Iris pigment epithelial cell (primary cell): ENCODE measurements at places on chromosomes 4 and X.

DNA sequence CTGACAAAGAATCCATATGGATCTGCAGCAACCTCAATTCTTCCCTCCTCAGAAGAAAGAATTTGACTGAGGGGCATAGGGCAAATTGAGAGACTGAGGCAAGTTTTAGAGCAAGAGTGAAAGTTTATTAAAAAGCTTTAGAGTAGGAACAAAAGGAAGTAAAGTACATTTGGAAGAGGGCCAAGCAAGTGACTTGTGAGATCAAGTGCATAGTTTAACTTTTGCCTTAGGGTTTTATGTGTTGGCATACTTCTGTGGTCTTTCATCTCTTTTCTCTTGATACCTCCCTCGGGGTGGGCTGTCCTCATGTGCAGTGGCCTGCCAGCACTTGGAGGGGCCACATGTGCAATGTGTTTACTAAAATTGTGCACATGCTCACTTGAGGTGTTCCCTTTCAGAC lies 98.0 kb upstream of the MAGEB16 start:
- DNase-seq, result no peak

DNA sequence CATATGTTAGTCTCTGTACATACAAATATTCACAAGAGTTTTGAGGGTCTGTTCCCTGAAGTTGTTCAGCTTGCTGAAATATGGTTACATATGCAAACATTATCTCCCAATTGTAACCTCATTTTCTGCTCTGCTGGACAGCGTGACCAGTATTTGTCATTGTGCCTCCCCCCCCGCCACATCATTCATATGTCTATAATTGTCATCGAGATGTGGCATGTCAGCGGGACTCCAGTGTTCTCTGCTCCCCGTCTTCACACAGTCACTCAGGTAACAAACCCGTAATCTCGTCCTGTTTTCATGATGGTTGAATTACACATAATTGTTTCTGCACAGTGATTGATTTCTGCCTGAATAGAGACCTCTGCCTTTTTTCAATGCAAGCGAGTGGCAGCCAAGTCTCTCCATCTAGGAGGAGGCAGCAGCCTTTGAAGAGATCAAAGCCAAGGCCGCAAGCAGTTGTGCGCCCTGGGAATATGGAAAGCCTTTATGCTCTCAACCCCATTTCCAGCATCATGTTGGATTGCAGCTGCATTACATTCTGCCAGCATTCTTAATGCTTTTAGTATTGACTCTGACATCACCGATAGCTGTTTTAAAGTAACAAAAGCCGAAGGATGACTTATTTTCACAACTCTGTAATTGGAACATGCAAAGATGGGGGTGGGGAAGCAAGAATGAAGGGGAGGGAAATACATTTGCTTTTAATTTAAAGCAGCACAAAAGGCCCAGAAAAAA lies 27.4 kb downstream of the LEF1 start:
- no peak for DNase-seq

DNA sequence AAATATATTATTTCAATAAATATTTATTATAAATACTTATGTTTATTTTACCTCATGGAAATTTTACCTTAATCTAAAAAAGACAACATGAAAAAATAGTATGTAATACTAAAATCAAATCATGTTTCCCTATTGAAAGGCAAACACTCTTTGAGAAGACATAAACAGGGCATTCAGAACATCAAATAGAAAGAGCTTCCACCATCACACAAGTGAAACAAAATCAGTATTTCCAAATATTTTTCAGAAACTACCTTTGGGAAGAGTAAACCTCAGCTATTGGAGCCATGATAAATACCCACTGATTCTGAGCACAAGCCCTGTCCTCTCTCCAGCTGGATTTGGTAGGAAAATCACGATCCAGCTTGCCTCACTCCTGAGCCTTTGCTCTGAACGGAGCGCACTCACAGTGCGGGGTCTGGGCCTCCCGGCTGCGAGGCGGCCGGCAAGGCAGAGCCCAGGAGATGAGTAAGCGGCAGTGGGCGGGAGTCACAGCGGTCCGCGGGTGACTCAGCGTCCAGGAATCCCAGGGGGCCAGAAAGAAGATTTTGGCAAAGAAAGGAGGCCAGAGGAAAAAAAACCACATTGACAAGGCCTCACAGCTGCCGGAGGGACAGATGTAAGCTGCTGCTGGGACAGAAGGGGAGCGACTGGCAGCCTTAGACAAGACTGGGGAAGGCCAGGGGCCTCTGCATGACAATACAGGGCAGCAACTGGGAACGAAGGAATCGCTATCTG lies 14.7 kb upstream of the ANXA5 start:
- peak; percentile 95 for DNase-seq

GRCh38 chr4:112348488-112349158 lies 51.5 kb downstream of the ALPK1 start:
- DNase-seq, result peak; percentile 68

GRCh38 chrX:121356850-121357171 lies 309.4 kb downstream of the GLUD2 start:
- no peak for DNase-seq

DNA sequence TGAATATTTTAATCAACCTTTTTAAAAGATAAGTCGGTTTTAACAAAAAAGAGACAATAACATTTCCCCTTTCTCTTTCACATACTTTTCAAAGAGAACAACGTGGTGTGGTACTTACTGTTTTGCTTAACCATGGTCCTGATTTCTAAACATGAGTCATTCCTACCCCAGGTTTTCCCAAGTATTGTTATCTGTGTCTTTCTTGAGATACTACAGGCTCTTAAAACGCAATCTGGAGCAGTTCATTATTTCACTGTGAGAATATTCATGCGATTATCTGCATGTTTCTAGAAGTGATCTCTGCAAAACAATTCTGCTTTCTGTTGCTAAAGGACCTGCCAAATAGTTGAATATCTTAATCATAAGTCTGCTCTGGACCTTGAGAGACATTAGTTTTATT lies 127.3 kb downstream of the TENM3 start:
- DNase-seq, result peak; percentile 40

GRCh38 chr4:73613130-73613529 lies 7.1 kb downstream of the RASSF6 start:
- DNase-seq, result no peak

GRCh38 chr4:153763404-153763803 lies 3.6 kb upstream of the RNF175 start:
- DNase-seq, result no peak

DNA sequence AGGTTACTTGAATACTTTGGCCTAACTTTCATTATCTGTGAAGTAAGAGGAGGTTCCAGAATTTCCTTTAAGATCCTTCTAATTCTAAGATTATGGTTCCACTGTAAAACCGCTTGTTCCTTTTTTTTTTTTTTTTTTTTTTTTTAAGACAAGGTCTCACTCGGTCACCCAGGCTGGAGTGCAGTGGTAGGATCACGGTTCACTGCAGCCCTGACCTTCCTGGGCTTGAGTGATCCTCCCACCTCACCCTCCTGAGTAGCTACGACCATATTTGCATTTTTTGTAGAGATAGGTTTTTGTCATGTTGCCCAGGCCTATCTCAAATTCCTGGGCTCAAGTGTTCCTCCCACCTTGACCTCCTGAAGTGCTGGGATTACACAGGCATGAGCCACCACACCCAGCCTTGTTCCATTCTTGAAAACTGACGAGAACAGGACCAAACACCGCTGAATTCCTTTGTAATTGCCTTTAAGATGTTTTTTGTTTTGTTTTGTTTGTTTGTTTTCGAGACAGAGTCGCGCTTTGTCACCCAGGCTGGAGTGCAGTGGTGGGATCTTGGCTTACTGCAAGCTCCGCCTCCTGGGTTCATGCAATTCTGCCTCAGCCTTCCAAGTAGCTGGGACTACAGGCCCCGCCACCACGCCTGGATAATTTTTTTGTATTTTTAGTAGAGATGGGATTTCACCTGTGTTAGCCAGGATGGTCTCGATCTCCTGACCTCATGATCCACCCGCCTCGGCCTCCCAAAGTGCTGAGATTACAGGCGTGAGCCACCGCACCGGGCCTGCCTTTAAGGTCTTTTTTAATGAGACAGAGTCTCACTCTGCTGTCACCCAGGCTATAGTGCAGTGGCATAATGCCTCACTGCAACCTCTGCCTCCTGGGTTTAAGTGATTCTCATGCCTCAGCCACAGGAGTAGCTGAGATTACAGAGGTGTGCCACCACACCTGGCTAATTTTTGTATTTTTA lies 6.8 kb downstream of the PDS5A start:
- DNase-seq, result peak; percentile 58
